ENCODE measurements at places on chromosomes 7 and 10. TPM values are rescaled to one million over a fixed set of nuclear protein-coding genes. Genes with fewer than 3 reads are reported as not detected.

GRCh38 chr7:1232103-1232466, 587 bp upstream of the UNCX start:
- H3K4me3 ChIP-seq: peak overlapping the region; percentile 47
- H3K27ac ChIP-seq: peak overlapping the region; percentile 78
- peaks cover 41% of the 10 kb centered on the region for H3K27me3 ChIP-seq
- no peaks in the 10 kb centered on the region for H3K36me3 ChIP-seq
- H3K4me1 ChIP-seq: peaks cover 10% of the 10 kb centered on the region
- DNase-seq: no peak

- H3K36me3 ChIP-seq: no peaks in the 10 kb centered on the region
- no peak for DNase-seq
- peaks cover 8% of the 10 kb centered on the region for H3K27me3 ChIP-seq
- H3K4me1 ChIP-seq: peaks cover 5% of the 10 kb centered on the region
Measured at GRCh38 chr10:69503896-69504265, 52.6 kb downstream of the TSPAN15 start.

BLNK gene
- total RNA-seq: 238 TPM

GRCh38 chr10:114874827-114875411, 53.3 kb downstream of the FHIP2A start:
- no peak overlapping the region for H3K4me3 ChIP-seq
- peaks cover 13% of the 10 kb centered on the region for H3K4me1 ChIP-seq
- H3K27me3 ChIP-seq: peaks cover 36% of the 10 kb centered on the region
- no peak overlapping the region for H3K27ac ChIP-seq
- no peaks in the 10 kb centered on the region for H3K36me3 ChIP-seq

PPP1R3C gene
- not detected for total RNA-seq

DNA sequence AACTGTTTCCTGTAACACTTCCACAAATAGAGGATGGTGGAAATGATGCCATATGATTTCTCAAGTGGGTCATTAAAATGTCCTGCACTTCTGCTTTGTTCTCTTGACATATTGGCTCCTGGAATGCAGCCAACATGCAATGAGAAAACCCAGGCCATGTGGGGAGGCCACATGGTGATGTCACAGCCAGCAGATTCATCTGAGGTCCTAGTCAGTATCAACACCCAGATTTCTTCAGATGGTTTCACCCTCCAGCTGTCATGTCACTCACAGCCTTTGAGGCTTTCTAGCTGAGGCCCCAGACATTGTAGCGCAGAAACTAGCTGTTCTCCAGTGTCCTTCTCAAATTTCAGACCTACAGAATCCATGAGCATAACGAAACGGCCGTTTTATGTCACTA, 102.3 kb upstream of the NUPR2 start:
- no peak overlapping the region for H3K27ac ChIP-seq
- no peaks in the 10 kb centered on the region for H3K27me3 ChIP-seq
- no peaks in the 10 kb centered on the region for H3K36me3 ChIP-seq
- H3K4me3 ChIP-seq: no peak overlapping the region
- DNase-seq: no peak

DNA sequence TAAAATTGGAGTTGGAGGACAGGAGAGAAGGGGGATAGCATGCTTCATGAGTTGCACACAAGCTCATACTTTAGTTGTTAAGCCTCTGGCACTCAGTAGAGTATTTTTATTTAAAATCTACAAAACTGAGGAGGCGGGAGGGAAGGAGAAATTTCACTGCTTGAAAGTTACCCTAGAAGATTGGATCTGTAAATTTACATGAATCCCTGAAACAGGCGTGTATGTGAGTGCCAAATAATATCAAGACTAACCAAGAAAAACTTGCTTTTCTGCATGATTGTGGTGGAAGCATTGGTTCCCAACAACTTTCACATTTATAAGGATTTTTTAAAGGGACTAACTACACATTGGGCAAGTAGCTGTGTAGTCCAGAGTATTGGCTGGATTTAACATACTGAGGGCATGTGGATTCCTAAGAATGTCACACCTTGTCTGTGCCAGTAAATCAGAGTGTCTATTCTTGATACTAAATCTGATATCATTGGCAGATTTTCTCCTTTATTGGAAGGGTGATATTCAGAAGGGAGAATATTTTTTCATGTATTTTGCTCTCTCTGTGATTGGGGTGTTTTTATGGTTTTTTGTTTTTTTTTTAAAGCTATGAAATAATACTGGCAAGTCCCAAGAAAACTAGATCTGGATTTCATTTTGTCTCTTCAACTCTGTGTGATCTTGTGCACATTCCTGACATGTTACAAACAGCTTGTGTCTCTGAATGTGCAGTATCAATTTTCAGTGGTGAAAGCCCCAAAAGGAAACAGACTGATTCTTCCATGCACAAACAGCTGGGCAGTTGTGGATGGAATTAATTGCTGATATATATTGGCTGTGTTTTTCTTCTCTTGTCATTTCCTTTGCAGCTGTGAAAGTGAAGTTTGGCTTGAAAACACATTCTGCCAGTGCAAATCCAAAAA, 67.2 kb downstream of the ADD3 start:
- H3K4me1 ChIP-seq: peaks cover 84% of the 10 kb centered on the region
- peak overlapping the region; percentile 88 for H3K27ac ChIP-seq
- H3K27me3 ChIP-seq: no peaks in the 10 kb centered on the region
- no peak for DNase-seq

DNA sequence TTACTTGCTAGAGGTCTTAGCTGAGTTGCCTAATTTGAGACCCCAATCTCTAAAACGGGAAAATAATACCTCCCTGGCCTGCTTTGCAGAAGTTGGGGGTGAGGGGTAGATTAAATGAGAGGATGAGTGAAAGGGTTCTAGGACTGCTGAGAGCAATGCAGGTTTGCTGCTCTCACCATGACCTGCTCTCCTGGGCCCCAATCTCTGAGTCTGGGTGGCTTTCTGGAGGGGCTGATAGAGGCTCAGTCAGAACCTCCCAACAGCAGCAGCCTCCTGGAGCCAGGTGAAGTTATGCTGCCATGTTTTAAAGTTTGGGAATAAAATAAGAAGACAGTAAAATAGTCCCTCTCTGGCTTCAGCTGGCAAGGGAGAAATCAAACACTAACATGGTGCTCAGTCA, 7.3 kb downstream of the UROS start:
- H3K27me3 ChIP-seq: no peaks in the 10 kb centered on the region
- no peak overlapping the region for H3K4me3 ChIP-seq
- H3K4me1 ChIP-seq: peaks cover 5% of the 10 kb centered on the region
- no peak for DNase-seq

DNA sequence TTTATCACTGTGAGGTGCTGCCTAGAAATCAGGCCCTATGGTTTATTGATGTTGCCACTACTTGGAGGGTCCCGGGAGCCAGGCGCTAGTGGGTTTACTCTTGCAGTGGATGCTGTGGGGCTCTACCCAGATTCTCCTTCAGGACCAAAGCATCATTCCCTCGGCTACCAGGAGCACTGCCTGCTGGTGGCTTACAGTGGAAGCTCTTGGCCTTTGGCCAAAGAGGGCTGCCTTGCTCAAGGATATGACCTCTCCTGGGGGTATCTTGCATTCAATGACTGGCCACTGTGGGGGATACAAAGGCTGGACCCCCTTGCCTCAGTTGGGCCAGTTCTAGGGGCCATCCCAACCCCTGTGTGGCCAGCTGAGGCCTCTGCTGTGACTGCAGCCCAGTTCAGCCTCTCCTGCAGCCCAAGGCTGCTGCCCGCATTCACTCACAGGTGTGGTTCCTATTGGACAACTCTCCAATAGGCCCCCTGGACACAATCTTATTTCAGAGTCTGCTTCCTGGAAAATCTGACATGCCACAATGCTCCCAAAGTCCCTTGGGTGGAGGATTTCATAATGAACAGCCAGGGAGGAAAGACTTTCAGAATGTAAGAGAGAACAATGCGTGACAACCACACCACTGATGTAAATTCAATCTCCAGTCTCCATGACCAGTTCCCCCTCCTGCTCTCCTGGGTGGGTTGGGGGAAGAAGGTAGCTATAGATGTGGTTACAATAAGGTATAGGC, 196.3 kb downstream of the SNX10 start:
- H3K27me3 ChIP-seq: peaks cover 5% of the 10 kb centered on the region
- no peaks in the 10 kb centered on the region for H3K36me3 ChIP-seq

DNA sequence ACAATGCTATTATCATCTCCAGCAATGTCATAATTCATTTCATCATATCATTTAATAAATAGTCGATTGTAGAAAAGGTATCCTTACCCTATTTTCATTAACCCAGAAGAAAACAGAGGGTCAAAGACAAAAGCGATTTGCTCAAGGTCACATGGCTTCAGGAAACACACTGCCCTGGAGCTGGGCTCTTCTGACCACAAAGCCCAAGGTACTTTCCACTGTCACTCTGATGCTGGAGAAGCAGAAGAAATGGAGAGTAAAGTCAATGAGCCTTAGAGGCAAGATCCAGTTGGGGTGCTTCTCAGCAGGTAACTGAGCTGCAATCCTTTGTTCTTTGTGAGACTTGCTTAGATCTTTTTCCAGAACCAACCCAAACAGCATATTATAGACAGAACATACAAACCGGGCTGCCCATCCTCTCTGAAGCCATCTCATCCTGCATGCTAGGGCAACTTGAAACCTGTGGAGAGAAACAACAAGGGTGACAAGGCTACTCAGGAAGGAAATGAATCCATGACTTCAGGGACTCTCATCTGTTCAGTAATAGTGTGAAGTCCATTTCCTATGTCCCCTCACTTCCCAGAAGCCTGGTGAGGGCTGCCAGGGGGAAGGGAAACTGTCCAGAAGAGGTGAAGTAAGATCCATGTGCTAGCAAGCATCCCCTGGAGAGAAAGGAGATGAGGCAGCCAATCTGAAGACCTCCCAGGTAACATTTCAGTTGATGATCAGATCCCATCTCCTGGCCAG, 148.6 kb upstream of the SVIL start:
- no peak for DNase-seq
- no peak overlapping the region for H3K4me3 ChIP-seq
- no peak overlapping the region for H3K27ac ChIP-seq
- no peaks in the 10 kb centered on the region for H3K27me3 ChIP-seq
- no peaks in the 10 kb centered on the region for H3K36me3 ChIP-seq
- no peaks in the 10 kb centered on the region for H3K4me1 ChIP-seq

DNA sequence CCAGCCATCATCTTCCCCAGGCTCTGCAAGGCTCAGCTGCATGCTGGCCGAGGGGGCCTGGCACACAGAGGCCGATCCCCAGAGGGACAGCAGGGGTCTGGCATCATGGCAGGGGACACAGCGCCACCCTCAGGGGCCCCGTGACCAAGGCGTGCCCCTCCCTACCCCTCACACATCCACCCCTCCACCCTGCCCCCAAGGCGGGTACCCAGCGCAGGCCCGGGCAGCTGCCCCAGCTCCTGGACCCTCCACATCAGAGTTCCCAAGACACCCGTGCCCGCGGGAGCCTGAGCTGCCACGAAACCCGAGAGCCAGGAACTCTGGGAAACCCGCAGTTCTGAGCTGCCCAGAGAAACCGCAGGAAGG, 46.5 kb upstream of the TNRC18 start:
- no peaks in the 10 kb centered on the region for H3K27me3 ChIP-seq
- H3K36me3 ChIP-seq: no peaks in the 10 kb centered on the region
- no peak for DNase-seq

DNA sequence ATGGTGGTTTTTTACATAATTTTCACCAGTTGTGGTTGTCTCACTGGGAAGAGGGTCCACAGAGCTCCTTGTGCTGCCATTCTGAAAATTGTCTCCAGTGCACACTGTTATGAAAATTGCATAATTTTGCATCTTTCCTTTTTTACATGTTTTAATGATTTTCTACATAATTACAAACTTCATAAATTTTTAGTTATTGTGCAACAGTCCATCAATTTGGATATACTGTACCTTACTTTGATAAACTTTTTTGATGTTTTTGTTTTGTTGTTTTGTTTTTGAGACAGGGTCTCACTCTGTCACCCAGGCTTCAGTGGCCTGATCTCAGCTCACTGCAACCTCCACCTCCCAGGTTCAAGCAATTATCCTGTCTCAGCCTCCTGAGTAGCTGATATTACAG, 70.6 kb upstream of the AUTS2 start:
- no peak for DNase-seq
- no peak overlapping the region for H3K4me3 ChIP-seq
- no peak overlapping the region for H3K27ac ChIP-seq
- H3K27me3 ChIP-seq: peaks cover 6% of the 10 kb centered on the region

DNA sequence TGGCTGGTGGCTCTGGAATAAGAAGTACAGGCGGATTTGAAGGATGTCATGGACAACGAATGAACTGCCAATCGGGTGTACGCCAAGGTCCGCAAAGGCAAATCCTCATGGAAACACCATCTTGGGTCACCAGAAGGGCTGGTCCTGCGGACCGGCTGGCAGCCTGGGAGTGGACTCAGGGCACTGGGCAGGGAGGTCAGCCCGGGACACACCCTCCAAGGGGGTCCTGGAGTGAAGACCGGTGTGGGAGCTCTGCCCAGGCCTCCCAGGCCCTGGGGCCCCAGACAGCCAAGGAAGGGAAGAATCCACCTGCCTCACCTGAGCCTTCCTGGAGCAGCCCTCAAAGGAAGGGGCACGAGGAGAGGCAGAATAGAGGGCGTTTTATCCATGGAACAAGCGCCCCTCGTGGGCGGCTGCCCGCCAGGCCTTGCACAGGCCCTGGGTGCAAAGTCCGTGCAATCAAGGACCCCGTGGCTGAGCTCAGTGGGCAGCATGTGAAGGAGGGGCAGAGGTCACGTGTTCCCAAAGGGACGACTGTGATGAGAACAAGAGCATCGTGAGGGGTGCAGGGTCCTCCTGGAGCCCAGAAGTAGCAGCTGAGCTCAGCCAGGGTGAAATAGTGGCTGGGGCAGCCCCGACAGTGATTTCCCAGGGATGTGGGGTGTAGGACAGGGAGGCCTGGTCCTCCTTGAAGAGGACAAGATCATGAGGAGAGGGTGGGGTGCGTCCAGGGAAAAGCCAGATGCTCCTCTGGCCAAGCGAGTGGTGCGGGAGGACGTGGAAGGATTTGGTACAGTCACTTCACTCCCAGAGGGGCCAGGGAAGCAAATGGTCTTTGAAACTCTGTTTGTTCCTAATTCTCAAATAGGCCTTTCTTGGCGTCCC, 105.2 kb downstream of the TCERG1L start:
- H3K27me3 ChIP-seq: no peaks in the 10 kb centered on the region
- H3K4me3 ChIP-seq: no peak overlapping the region
- no peaks in the 10 kb centered on the region for H3K4me1 ChIP-seq
- H3K36me3 ChIP-seq: no peaks in the 10 kb centered on the region
- H3K27ac ChIP-seq: no peak overlapping the region

GRCh38 chr7:37741776-37742175, 58.2 kb downstream of the GPR141 start:
- no peaks in the 10 kb centered on the region for H3K36me3 ChIP-seq
- H3K4me1 ChIP-seq: no peaks in the 10 kb centered on the region
- H3K4me3 ChIP-seq: no peak overlapping the region
- no peak overlapping the region for H3K27ac ChIP-seq
- no peak for DNase-seq

DNA sequence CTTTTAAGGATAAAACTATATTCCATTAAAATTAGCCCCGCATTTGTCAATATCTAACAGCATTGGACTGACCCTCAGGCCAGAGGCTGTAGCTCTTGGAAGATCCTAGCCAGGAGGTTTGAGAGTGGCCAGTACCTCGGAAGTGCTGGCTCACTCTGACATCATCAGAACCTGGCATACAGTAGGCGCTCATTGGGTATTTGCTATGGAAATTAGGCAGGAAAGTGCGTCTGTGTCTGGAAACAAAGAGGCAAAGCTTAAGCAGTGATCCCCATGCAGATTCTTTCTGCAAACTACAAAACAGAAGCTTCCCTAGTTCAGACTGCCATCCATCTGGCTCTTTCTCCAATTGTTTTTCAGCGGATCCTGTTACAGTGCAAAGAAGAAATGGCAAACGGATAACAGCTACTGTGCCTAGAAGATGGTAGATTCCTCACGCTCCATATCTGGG, 1.7 kb upstream of the PRKCQ start:
- no peak overlapping the region for H3K27ac ChIP-seq
- peaks cover 5% of the 10 kb centered on the region for H3K4me1 ChIP-seq
- H3K36me3 ChIP-seq: no peaks in the 10 kb centered on the region
- H3K27me3 ChIP-seq: peaks cover 35% of the 10 kb centered on the region
